Sigmoid colon (tissue), 7 donors: ENCODE measurements at places on chromosomes 16 and 17. TPM values are rescaled to one million over a fixed set of nuclear protein-coding genes. Genes with fewer than 3 reads are reported as not detected.
A peak's percentile ranks its signal among the peaks of the same experiment; 100 is the strongest.

- H3K27me3 ChIP-seq: no peaks in the 10 kb centered on the region
- no peak for DNase-seq
- no peaks in the 10 kb centered on the region for H3K36me3 ChIP-seq
Measured at GRCh38 chr16:81543571-81543970, 99.0 kb downstream of the CMIP start.

The SLC39A11 gene
- total RNA-seq: 16.4 TPM

DNA sequence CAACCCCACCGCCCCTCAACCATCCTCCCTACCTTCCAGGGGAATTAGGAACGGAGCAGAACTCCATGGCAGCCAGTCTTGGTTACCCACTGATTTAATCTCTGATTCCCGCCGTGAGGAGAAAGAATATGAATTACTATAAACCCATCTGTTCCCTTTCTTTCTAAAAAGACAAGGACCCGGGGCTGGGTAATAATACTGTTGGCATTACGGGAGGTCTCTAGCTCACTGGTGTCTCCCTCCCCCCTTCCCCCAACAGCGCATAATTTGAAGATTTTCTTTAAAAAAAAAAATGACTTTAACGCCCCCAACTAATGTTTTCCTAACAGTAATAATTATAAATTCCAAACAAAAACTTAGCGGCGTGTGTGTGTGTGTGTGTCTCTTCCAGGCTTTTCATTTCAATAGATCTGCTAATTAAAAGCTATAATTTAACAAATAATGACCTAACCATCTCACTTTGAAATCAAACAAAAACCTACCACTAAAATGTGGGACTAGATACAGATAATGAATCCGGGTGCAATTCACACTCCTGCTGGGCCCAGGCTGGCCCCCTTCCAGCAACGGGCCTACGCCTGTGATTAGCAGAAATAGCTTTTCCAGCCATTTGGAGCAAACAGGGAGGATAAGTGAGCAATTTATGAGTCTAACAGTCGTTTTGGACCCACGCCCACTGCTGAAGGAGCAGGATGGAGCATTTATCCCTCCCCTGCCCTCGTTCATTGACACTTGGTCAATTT lies 18.2 kb upstream of the BHLHA9 start:
- H3K4me1 ChIP-seq: no peaks in the 10 kb centered on the region
- H3K27ac ChIP-seq: no peak overlapping the region
- H3K4me3 ChIP-seq: no peak overlapping the region
- H3K36me3 ChIP-seq: no peaks in the 10 kb centered on the region

DNA sequence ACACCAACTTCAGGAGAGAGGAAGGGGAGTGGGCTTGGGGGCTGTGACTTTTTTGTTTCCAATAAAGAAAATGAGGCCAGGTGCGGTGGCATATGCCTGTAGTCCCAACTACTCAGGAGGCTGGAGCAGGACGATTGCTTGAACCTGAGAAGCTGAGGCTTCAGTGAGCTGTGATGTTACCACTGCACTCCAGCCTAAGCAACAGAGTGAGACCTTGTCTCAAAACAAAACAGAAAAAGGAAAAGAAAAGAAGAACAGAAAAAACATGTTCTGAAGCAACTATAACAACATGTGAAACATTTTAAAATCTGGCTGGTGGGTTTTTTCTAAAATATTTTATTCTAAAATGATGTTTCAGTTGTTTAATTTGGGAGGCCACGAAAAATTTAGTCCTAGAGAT lies 554.0 kb upstream of the ZFHX3 start:
- H3K27me3 ChIP-seq: no peaks in the 10 kb centered on the region
- no peak overlapping the region for H3K4me3 ChIP-seq
- no peaks in the 10 kb centered on the region for H3K4me1 ChIP-seq
- H3K27ac ChIP-seq: no peak overlapping the region

DNA sequence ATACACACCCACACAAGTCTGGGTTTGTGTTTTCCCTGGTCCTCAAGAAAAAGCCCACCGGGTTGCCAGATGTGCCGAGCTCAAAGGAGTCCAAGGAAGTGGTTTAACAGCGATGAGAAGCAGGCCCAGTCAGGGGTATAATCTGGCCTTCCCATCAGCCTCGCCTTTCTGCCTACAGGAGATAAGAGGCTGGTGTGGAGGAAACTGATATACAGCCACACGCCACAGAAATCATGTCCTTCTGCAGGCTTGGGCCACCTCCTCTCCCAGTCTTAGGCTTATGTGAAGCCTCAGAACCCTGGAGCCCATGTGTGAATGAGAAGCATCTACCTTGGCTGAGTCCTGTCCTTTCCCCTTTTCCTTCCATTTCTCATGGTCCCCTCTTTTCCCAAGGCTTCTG lies 43.6 kb upstream of the MMP2 start:
- H3K4me3 ChIP-seq: no peak overlapping the region
- H3K27ac ChIP-seq: no peak overlapping the region
- H3K4me1 ChIP-seq: no peaks in the 10 kb centered on the region
- no peaks in the 10 kb centered on the region for H3K36me3 ChIP-seq
- no peak for DNase-seq

DNA sequence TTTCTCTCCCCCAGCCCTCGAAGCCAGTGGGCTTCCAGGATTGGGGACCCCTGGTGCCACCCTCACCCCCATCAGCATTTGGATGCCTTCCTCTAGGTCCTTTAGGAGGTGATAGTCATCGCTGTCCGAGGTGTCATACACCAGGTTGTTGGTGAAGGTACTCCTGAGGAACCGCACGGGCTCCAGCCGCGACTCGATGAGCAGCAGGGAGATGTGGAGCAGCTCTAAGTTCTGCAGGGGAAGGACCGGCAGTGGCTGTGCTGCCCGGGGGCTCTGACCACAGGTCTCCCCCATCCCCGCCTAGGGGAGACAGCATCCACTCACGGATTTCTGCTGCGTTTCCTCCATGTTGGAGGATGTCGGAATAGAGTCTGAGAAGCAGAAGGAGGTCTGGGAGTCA lies 962 bp downstream of the CSHL1 start:
- H3K4me1 ChIP-seq: no peaks in the 10 kb centered on the region
- H3K36me3 ChIP-seq: no peaks in the 10 kb centered on the region
- H3K27me3 ChIP-seq: no peaks in the 10 kb centered on the region
- H3K27ac ChIP-seq: no peak overlapping the region
- no peak for DNase-seq
- H3K4me3 ChIP-seq: no peak overlapping the region

DNA sequence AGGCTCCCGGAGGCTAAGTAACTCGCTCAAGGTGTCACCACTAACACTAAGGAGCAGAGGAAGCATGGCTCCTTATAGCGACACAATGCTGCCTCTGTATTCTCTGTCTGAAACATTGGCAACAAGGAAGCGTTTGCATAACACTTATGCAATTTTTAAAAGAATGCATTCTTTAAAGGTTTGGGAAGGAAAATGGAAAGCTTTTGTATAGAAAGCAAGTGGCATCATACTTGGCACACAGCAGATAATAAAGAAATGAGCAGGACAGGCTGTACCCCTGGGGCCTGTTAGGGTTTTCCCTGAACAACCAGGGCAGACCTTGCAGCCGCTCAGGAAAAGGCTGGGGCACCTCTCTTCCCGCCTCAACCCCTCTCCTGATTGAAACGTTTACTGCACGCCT lies 36.9 kb downstream of the PPL start:
- no peaks in the 10 kb centered on the region for H3K4me1 ChIP-seq
- H3K4me3 ChIP-seq: no peak overlapping the region
- no peaks in the 10 kb centered on the region for H3K27me3 ChIP-seq
- H3K27ac ChIP-seq: no peak overlapping the region
- DNase-seq: no peak

The REXO5 gene
- 3.0 TPM for total RNA-seq

- no peak overlapping the region for H3K27ac ChIP-seq
- H3K36me3 ChIP-seq: no peaks in the 10 kb centered on the region
- H3K4me3 ChIP-seq: no peak overlapping the region
- peaks cover 5% of the 10 kb centered on the region for H3K4me1 ChIP-seq
Measured at GRCh38 chr17:49437696-49438435, 23.2 kb upstream of the PHB1 start.

The KRTAP9-3 gene
- total RNA-seq: not detected

- H3K36me3 ChIP-seq: no peaks in the 10 kb centered on the region
- peak; percentile 73 for DNase-seq
- H3K4me3 ChIP-seq: peak within 1 kb of the TSS; percentile 46
- H3K27ac ChIP-seq: peak within 1 kb of the TSS; percentile 48
- H3K4me1 ChIP-seq: peaks cover 15% of the 10 kb centered on the region
Measured at GRCh38 chr17:30921544-30922196, at the start of gene ADAP2. Gene ADAP2 (plus strand): TSS chr17:30921945. CDS start chr17:30922015, 70 bp downstream.

The EARS2 gene
- 14.3 TPM for total RNA-seq

The COX11 gene
- 36.6 TPM for total RNA-seq

DNA sequence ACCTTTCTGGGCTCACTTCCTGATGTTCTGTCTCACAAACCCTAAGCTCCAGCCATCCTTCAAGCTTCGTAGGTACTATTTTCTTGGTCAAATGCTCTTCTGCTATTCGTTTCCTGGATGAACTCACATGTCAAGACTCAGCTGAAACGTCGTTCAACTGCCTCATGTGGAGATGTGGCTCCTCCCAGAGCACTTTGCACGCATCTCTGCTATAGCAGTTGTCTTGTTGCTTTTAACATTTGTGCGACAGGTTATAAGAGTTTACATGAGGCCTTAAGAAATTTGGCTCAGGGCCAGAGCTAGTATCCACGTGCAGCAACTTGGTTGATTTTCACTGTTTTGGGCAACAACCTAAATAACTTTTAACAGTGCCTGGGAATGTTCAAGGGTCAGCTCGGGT lies 2.8 kb upstream of the KRT40 start:
- no peaks in the 10 kb centered on the region for H3K4me1 ChIP-seq
- no peak overlapping the region for H3K27ac ChIP-seq
- H3K4me3 ChIP-seq: no peak overlapping the region
- no peaks in the 10 kb centered on the region for H3K27me3 ChIP-seq
- H3K36me3 ChIP-seq: no peaks in the 10 kb centered on the region

- peak overlapping the region; percentile 65 for H3K4me3 ChIP-seq
- peaks cover 49% of the 10 kb centered on the region for H3K4me1 ChIP-seq
- DNase-seq: peak; percentile 70
- no peaks in the 10 kb centered on the region for H3K36me3 ChIP-seq
Measured at GRCh38 chr17:82227629-82228277, 1.1 kb upstream of the SLC16A3 start.

DNA sequence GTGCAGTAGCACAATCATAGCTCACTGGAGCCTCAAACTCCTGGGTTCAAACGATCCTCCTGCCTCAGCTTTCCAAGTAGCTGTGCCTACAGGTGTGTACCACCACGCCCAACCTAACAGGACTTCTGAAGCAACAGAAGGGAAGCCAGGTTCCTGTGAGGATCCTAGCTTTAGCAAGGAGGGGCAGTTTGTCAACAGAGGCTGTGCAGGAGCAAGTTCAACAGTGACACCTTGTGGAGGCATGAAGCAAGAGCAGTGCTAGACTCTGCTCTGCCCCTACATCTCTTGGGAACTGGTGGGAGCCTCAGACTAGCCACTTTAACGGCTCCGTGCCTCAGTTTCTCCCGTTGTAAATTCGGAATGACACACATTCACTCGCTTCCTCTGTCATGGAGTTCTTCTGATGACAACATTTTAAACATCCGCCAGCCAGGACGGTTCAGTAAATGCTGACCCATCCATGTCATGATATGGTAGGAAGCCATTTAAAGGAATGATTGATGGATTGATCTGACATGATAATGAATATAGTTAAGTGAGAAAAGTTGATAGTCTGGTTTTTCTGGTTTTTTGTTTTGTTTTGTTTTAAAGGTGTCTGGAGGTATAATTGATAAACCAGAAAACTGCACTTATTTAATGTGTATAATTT lies 218.7 kb downstream of the MRTFB start:
- no peak overlapping the region for H3K4me3 ChIP-seq
- H3K4me1 ChIP-seq: peaks cover 4% of the 10 kb centered on the region
- no peaks in the 10 kb centered on the region for H3K36me3 ChIP-seq
- DNase-seq: no peak
- H3K27ac ChIP-seq: no peak overlapping the region

GRCh38 chr17:22171631-22172030 lies 479.3 kb downstream of the KCNJ18 start:
- no peak overlapping the region for H3K4me3 ChIP-seq
- H3K27ac ChIP-seq: no peak overlapping the region
- H3K27me3 ChIP-seq: no peaks in the 10 kb centered on the region
- H3K4me1 ChIP-seq: no peaks in the 10 kb centered on the region
- DNase-seq: no peak

- no peak overlapping the region for H3K4me3 ChIP-seq
- H3K36me3 ChIP-seq: no peaks in the 10 kb centered on the region
Measured at GRCh38 chr16:84514874-84515835, 10.7 kb upstream of the MEAK7 start.

The HAGHL gene
- total RNA-seq: 3.6 TPM

DNA sequence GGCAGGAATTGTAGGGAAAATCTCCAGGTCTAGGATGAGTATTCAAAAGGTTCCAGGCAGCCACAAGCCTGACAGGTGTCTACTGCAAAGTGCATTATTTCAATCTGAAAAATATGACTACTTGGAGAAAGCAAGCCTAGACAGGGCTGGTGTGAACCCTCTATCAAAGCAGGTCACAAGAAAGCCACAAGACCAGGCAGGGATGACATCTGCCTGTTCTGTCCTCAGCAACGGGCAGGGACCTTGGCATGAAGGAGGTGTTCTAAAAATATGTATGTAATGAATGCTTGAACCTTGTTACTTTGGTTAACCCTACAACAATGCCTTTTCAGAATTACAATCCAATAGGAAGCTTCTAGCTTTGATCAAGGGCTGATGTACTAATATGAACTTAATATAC lies 1.2 kb upstream of the COX6A2 start:
- peak; percentile 17 for DNase-seq
- no peak overlapping the region for H3K27ac ChIP-seq
- no peak overlapping the region for H3K4me3 ChIP-seq
- peaks cover 11% of the 10 kb centered on the region for H3K4me1 ChIP-seq
- no peaks in the 10 kb centered on the region for H3K36me3 ChIP-seq
- no peaks in the 10 kb centered on the region for H3K27me3 ChIP-seq

The CDH16 gene
- not detected for total RNA-seq

DNA sequence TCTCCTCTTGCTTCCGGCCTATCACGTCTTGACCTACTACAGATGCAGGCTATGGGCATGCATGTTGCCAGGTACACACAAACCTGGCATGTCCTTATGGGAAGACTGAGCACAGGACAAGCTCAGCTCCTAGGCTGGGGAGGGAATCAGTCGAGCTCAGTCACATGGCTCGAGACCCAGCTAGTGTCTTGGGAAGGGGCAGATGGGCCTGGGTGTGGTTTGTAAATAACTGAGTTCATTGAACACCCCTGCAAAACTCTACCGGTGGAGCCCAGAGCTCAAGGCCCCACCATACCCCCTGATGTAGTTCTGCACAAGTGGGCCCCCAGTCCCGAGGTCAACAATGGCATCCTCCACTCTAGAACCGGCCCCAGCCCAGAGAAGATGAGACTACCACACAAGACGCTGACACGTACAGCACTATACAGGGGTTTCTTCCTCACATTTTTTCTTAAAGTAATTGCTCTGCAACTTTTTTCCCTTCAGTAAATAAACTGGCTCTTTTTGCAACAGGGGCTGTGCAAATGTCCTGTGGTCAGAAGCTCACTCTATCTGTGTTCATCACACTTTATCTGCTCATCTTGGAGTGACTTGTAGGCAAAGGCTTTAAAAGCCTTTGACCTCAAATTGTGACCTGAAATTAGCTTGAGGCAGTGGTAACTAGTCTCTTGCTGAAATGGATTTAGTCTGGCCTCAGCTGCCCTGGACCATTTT lies 22.9 kb downstream of the ZNHIT3 start:
- H3K4me1 ChIP-seq: no peaks in the 10 kb centered on the region
- H3K4me3 ChIP-seq: no peak overlapping the region
- H3K36me3 ChIP-seq: peaks cover 59% of the 10 kb centered on the region
- DNase-seq: no peak
- H3K27ac ChIP-seq: no peak overlapping the region

- no peak overlapping the region for H3K4me3 ChIP-seq
- H3K36me3 ChIP-seq: no peaks in the 10 kb centered on the region
- H3K27me3 ChIP-seq: no peaks in the 10 kb centered on the region
- DNase-seq: no peak
- no peaks in the 10 kb centered on the region for H3K4me1 ChIP-seq
Measured at GRCh38 chr16:26959416-26960009, 107.2 kb upstream of the C16orf82 start.

The SLC47A2 gene
- total RNA-seq: not detected
